ENCODE measurements at places on chromosomes 16 and 17. TPM values are rescaled to one million over a fixed set of nuclear protein-coding genes. Genes with fewer than 3 reads are reported as not detected.

DNA sequence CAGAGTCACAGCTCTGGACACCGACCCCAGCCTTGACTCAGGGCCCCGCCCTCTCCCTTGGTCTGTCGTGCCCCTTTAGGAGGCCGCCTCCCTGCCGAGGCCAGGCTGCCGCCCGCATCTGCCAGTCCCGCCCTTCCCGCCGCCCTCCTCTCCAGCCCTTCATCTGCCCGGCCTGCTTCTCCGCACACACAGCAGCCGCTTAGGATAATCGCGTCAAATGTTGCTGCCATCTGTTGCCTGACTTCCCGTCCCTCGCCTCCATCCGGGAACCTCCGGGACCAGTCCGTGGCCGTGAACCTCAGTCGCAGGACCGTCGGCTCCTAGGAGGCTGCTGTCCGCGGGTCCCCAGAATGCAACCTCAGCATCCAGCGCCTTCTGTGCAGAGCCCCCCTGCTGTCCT lies 11.9 kb downstream of the GSE1 start:
- no peak overlapping the region for H3K27ac ChIP-seq
- H3K4me1 ChIP-seq = no peaks in the 10 kb centered on the region
- no peaks in the 10 kb centered on the region for H3K36me3 ChIP-seq

DNA sequence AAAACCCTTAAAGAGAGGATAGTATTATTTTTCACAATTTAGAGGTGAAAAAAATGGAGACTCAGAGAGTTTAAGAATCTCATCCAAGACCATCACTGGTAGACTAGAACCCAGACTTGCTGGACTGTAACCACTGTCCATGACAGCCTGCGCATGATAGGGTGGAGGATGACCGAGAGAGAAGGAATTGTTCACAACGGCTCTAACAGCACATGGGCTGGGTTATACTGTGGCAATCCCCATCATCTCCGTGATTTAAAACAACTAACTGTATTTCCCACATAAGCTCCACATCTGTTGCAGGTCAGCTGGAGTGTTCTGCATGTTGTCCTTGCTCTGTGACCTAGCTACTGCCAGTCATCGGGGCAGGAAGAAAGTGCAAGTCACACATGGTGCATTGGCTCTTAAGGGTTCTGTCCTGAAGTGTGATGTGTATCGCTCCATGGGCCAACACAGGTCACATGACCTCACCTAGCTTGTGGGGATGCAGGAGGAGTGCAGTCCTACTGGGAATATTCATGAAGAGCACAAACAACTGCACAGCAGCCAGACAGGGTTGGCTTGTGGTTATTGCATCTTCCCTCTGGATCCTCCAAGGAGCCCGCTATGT lies 131.2 kb upstream of the MPHOSPH6 start:
- H3K36me3 ChIP-seq = no peaks in the 10 kb centered on the region
- no peaks in the 10 kb centered on the region for H3K4me1 ChIP-seq
- no peak overlapping the region for H3K27ac ChIP-seq

The USP43 gene
- polyA plus RNA-seq = not detected

The TBC1D3G gene
- polyA plus RNA-seq = not detected

The HOXB3 gene
- 2.4 TPM for polyA plus RNA-seq

DNA sequence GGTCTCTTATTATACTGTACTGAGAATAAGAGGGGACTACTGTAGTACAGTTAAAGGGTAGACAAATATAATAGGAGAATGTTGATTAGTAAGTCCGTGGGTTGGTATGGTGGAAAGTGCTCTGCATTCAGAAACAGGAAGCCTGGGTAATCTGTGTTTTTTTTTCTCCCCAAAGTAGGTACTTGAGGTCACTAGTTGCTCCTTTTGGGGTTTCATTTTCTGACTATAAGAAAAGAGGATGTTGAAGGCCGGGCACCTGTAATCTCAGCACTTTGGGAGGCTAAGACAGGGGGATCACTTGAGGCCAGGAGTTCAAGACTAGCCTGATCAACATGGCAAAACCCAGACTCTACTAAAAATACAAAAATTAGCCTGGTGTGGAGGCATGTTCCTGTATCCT lies 42.0 kb upstream of the MMD start:
- no peak for DNase-seq
- no peaks in the 10 kb centered on the region for H3K36me3 ChIP-seq
- H3K4me1 ChIP-seq = peaks cover 10% of the 10 kb centered on the region
- H3K27ac ChIP-seq = no peak overlapping the region
- no peak overlapping the region for H3K4me3 ChIP-seq

DNA sequence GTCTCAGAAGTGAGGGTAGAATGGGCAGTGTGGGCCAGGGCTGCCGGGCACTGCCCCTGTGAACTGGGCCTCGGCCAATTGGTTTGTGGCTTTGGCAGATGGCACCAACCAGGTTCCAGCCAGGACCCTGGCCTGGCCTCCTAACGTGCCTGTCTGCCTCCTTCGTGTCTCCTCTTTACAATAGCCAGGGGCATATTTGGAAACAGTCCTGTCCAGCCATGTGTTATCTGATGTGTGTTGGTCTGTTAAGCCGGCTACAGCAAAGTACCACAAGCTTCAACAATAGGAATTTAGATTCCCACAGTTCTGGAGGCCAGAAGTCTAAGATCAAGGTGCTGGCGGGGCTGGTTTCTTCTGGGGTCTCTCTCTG lies 14.6 kb downstream of the CRISPLD2 start:
- H3K27ac ChIP-seq = no peak overlapping the region
- H3K4me1 ChIP-seq = peaks cover 40% of the 10 kb centered on the region
- H3K27me3 ChIP-seq = no peaks in the 10 kb centered on the region
- no peak overlapping the region for H3K4me3 ChIP-seq
- H3K36me3 ChIP-seq = no peaks in the 10 kb centered on the region
- no peak for DNase-seq

The CSHL1 gene
- not detected for polyA plus RNA-seq

DNA sequence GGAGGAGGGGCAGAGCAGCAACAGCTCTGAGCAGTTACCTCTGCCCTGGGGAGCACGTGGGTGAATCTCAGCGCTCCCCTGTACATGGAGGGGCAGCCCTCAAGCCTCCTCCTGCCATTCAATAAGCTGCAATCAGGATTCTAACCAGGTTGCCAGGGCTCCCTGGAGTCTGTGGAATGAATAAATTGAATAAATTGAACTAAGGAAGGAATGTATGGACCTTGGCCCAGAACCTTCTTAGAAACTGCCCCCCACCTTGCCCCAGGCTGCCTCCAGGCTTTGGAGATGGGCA lies 1.6 kb upstream of the CDH16 start:
- no peak overlapping the region for H3K27ac ChIP-seq
- peaks cover 33% of the 10 kb centered on the region for H3K27me3 ChIP-seq
- no peaks in the 10 kb centered on the region for H3K4me1 ChIP-seq

- no peaks in the 10 kb centered on the region for H3K36me3 ChIP-seq
- DNase-seq = no peak
- no peaks in the 10 kb centered on the region for H3K27me3 ChIP-seq
- no peaks in the 10 kb centered on the region for H3K4me1 ChIP-seq
- no peak overlapping the region for H3K27ac ChIP-seq
Observed at GRCh38 chr16:81293909-81294802, 20.6 kb upstream of the GAN start.

- peak overlapping the region; percentile 95 for H3K4me3 ChIP-seq
- DNase-seq = peak; percentile 90
- peak overlapping the region; percentile 98 for H3K27ac ChIP-seq
- H3K4me1 ChIP-seq = peaks cover 21% of the 10 kb centered on the region
- H3K36me3 ChIP-seq = peaks cover 6% of the 10 kb centered on the region
Observed at GRCh38 chr16:2752850-2753732, 653 bp downstream of the SRRM2 start.

The CFAP52 gene
- 0.76 TPM for polyA plus RNA-seq

The RSPRY1 gene
- 43.9 TPM for polyA plus RNA-seq
